ENCODE measurements at places on chromosomes 6 and 20.

DNA sequence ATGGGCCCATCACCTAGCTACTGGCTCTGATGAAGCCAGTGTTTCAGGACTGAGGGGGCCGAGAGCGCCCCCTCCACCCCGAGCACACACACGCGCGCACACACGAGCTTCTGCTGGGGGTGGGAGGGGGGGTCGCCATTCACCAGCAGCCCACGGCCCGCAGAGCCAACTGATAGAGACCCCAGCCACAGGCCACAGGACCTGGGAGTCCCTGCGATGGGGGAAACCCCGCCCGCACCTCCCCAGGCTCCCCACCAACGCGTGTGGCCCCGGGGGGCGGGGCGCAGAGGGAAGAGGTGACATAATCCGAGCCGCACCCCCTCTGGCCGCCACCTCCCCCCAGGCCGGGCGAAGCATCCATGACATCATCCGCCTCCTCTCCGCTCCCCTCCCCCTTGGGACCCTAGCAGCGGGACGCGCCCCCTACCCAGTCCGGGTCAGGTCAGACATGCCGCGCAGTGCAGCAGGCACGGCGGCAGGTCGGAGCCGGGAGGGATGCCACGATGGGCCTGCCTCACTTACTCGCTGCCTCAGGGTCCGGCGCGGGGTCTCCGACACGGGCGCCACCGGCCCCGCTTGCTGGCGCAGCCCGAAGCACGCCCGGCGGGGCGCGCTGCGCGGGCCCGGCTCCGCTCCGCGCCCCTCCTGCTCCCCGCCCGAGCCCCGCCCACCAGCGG, at the start of gene LZTS3:
LZTS3 (minus strand) TSS at position 617 of the 677 bp plus-strand sequence. CDS start 6,386 bp downstream, outside the sequence.
- peak; percentile 84 for DNase-seq

- no peak for DNase-seq
These were observed 87.3 kb downstream of the TOX2 start for GRCh38 chr20:44001667-44002596.

DNA sequence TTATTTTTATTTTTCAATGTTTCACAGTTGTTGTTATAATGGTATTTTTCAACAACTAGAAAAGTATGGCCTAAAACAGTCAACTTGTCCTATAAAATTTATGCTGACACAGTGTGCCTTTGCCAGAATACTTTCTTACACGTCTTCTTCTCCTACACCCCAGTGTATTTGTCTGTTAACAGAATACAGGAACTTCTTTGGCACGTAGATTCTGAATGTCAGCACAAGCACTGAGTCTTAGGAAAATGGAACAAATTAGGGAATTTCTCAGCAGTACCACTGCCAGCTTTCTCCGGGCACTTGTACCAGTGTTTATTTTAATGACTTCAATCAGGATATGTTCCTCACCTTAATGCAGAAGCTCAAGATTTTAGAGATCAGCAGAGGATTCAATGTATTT, 26.7 kb upstream of the AKIRIN2 start:
- no peak for DNase-seq

GRCh38 chr6:14053811-14054210, 63.8 kb upstream of the CD83 start:
- no peak for DNase-seq

- no peak for DNase-seq
These were observed 365.1 kb downstream of the ZFAND3 start for GRCh38 chr6:38184585-38185080.

- no peak for DNase-seq
These were observed 33.0 kb downstream of the PIM1 start for GRCh38 chr6:37202788-37203491.

DNA sequence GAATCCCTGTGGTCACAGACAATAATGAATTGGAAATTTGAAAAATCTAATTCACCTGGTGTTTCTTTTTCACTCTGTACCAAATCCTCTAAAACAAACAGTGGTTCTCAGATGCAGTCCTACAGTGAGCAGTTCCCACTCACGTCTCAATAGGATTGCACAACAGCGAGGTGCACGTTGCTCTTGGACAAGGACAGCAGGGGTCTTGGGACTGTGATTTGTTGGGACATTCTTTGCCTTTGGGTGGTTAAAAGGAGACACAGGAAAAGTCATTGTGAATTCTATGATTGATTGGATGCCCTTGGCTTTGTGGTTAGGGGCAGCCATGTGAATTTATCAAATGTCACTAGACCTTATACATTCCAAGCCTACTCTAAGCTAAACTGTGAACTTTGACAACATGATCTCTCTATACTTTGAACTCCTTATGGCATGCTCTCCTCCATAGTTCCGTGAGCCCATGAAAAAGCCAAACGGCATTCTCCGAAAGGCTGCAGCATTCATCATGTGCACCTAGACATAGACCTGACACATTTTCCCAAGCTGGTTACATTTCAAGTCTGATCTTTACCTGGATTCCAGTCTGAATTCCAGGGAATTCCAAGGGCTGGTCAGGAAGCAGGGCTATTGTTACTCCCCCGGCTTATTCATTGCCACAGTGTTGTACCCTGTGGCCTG, 647 bp downstream of the UNC93A start:
- DNase-seq, result no peak

GRCh38 chr20:21609221-21609620, 95.4 kb upstream of the NKX2-2 start:
- peak; percentile 84 for DNase-seq

DNA sequence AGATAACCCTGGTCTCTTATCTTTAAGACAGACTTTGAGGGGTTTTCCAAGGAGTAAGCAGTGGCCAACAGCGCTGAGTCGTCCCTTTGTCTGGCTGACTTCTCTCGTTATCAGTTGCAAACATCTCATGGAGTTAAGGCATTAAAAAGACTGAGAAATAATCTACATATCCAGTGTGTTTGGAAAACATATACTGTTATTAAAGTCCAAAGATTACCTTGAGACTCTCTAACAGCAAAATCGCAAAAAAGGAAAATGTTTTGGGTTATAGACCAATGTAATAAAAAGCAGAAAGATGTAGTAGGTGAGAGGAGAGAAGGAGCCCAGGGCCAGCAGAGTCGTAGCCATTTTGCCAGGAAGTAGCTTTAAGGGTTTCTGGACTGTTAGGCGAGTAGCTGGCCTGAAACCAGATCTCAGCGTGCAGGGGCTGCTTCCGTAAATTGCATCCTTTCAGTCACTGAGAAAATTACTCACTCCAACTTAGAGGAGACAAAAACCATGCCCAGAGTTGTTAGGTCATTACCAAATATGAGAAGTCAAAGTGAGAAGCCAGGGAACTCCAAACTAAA, 24.6 kb downstream of the MYLK4 start:
- no peak for DNase-seq

DNA sequence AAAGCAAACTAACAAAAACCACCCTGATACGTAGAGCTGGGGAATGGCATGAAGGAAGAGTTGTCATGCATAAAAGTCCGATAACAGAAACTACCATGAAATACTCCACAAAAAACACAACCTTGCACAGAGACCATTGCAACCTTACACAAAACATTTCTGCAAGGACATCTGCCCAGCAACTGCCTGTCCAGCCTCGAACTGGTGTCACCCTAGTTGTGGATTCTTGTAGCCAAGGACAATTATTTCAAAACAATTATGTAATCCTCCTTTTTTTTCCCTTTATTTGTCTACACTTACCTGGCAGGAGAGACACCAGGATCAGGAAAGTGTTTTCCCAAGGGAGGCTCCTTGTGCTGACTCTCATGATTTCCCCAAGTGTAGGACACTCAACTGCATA, 232.5 kb upstream of the SYNDIG1 start:
- DNase-seq, result no peak

DNA sequence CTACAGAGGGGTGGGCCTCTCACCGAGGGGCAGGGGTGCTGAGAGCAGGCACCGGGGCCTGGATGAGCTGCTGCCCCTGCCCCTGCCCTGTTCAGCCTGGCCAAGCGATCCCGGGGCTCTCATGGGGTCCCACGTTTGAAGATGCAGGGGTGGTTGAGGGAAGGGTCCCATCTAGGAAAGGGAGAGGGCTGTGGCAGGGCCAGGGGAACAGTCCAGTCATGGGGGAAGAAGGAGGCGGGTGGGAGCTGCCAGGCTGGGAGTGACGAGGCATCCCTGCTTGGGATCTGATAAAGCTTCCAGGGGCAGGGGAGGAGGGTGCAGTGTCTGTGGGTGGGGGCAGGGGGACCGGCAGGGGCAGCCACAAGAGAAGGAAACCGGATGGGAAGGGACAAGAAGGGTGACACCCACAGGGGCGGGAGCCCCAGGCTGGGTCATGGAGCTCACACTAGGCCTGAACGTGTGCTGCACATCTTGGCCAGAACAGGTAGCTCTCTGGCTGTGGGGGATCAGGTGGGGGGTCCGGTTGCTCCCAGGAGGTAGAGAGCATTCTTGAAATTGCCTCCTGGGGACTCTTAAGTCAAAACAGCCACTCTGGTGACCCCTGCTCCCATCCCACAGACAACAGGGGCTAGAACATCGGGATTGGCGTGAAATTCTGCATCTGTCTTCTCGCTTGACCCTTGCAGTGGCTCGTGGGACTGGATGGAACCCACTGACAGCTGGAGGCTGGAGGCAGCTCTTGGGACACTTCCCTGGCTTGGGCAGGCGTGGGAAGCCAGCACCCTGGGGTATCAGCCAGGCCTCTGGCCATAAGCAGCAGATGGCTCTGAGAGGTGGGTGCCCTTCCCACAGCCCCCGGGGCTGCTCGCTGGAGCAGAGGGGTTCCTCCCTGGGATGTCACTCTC, 58.0 kb upstream of the GATA5 start:
- DNase-seq, result no peak

- DNase-seq, result peak; percentile 36
These were observed 1.2 kb downstream of the TRIB3 start for GRCh38 chr20:381581-382290.

GRCh38 chr6:139014945-139015344, 13.6 kb upstream of the ABRACL start:
- no peak for DNase-seq

GRCh38 chr6:155883741-155884140, 428.1 kb upstream of the NOX3 start:
- DNase-seq, result no peak

DNA sequence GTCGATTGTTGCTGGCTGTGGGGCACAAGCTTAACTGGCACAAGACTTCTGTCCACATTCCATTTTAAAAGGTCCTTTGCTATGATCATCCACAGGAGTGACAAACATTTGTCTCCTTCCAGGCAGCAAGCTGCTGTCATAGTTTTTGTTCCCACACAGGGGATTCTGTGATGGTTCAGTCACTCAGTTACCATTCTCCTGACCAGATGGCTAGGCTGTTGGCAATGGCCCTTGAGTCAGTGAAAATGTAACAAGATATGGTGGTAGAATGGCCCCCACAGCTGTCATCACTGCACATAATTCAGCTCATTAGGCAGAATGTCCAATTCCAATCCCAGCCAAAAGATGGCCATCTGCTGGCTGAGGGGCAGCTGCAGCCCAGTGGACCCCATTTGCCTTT, 13.7 kb downstream of the BPIFA1 start:
- DNase-seq, result no peak

DNA sequence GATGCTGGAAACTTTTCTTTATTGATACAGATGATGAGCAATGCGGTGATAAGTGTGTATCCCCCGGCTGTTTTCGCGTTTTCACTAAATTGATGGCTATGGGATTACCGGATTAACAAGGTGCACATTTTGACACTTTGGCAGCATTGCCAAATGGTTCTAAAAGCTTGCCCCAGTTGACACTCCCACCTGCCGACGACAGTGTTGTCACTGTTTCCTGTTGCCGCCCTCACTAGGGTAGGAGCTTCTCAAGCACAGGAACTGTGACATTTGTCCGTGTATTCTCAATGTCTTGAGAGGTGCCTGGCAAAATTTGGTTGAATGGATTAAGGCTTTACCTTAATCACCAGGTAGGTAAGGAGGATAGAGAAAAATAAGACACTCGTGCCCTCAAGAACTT, 9.8 kb upstream of the MAPK13 start:
- DNase-seq, result peak; percentile 61

DNA sequence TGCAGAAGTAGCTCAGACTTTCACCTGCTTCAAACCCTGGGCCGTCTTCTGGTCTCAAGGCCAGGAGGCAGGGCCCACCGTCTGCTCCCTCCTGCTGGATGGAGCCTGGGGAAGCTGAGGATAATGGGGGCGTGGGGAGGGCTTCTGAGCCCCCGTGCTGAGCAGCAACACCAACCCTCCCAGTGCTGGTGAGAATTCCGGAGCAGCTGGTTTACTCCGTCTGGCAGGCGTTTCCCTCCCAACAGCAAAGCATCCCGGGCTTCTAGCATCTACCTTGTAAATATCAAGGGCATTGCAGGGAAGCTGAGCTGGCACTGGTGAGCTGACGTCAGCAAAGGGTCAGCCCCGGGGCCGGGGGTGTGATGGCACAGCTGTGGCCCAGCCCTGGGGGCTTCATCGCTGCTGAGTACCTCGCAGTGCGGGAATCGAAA, 16.8 kb upstream of the CHRNA4 start:
- no peak for DNase-seq

- no peak for DNase-seq
These were observed 15.2 kb upstream of the TAGAP start for GRCh38 chr6:159059885-159060506.

- DNase-seq, result no peak
These were observed 143.1 kb downstream of the CD164 start for GRCh38 chr6:109239160-109239559.

- no peak for DNase-seq
These were observed 2.4 kb upstream of the PTGIS start for GRCh38 chr20:49570161-49570827.

DNA sequence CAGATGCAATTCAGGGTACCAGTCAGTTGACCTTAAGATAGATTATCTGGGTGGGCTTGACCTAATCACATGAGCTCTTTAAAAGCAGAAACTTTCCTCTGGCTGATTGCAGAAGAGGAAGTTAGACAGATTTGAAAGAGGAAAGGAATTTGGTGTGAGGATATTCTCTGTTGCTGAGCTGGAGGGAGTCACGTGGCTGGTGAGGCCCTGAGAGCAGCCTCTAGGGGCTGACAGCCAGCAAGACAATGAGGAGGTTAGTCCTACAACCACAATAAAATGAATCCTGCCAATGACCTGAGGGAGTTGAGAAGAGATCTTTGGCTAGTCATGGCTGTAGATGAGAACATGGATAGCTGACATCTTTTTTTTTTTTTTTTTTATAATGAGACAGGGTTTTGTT, 87.0 kb upstream of the B3GAT2 start:
- DNase-seq, result no peak

DNA sequence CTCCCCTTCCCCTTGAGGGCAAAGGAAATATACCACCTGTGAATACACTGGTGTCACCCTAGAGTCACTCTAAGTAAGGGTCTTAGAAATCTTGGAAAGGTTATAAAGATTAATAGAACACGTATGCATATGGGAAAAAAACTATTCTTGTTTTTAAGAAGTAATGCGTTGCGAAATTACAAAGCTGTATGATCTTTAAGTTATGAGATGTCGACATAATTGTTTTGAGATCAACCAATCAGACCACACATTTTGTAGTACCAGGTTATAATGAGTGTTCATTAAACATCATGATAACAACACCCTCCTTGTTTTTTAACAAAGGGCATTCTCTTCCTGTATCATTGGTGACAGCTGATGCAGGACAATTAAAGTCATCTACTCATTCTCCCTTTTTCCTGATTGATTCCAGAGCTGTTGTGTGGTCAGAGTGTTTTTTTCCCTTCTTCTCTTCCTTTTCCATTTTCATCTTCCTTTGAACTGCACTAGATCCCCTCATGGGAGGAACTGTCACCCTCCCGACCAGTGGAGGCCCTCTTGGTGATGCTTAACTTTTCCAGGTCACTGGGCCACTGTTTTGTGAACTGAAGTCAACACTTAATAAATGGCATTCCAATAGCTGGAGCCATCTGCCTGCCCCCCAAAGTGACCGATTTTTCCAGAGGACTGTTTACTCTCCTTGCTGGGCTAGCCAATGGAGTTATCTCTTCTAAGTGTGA, 37.0 kb downstream of the PRDM1 start:
- no peak for DNase-seq

- DNase-seq, result no peak
These were observed 520.8 kb downstream of the EPM2A start for GRCh38 chr6:145214570-145214969.

GRCh38 chr6:4905826-4906225, 98.0 kb downstream of the RPP40 start:
- no peak for DNase-seq
